ENCODE measurements at places on chromosomes 4 and X.
A peak's percentile ranks its signal among the peaks of the same experiment; 100 is the strongest.

DNA sequence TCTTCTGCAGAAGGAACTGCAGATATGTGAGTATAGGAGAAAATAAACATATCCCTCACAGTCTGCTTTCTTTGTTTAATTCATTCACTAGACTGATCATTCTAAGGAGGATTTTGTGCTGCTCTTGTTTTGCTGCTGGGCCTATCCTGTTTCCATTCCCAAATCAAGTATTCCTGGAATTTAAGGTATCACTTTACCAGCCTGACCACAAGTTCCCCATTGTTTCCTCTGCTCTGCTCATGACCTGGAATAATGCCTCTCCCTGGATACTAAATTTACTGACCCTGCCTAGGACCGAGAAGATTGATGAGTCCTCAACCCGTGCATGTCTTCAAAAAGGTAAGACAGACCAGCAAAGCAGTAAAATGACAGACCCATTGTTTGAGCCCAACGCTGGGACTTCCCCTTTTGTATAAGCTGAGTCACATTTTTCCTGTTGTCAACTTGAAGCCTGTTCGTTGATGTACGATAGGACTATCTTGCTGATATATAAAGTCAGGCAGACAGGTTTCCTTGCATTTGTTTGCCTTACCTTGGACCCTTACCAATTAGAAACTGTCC lies 85.5 kb upstream of the TET2 start:
- DNase-seq, result no peak

GRCh38 chr4:188377816-188378215 lies 238.6 kb downstream of the TRIML1 start:
- DNase-seq, result peak; percentile 39

- no peak for DNase-seq
Measured at GRCh38 chr4:100098011-100098545, 92.2 kb downstream of the DDIT4L start.

DNA sequence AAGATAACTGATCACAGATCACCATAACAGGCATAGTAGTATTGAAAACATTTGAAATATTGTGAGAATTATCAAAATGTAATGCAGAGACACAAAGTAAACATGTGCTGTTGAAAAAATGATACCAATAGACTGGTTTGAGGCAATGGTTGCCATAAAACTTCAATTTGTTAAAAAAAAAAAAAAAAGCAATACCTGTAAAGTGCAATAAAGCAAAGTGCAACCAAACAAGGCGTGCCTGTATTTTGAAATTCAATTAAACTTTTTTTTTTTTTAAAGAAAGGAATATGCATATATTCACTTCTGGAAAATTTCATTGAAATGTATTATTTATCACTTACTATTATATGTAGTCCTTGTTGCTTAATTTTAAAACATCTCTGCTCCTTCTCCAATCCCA lies 27.7 kb downstream of the TMEM154 start:
- DNase-seq, result no peak

- no peak for DNase-seq
Measured at GRCh38 chrX:74490247-74490646, 69.0 kb downstream of the SLC16A2 start.

- DNase-seq, result no peak
Measured at GRCh38 chr4:110156442-110156841, 42.0 kb downstream of the ELOVL6 start.

GRCh38 chr4:98199247-98199646 lies 56.0 kb upstream of the STPG2 start:
- DNase-seq, result no peak

- no peak for DNase-seq
Measured at GRCh38 chr4:4755306-4755705, 104.2 kb upstream of the MSX1 start.

DNA sequence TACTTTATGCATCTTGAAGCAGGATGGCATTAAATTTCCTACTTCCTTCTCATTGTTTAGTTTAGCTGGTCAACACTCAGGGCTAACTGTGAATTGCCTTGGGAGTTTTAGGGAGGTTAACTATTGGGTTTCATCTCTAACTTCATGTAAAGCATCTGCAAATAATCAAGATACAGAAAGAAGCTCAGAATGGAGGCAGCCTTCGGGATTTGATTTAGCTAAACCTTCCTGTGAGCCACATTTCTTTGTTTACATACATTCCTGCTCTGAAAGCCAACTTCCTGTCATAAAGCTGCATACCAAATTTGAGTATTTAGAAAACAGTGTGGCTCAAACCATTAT lies 131.7 kb upstream of the PCDH18 start:
- DNase-seq, result peak; percentile 53

DNA sequence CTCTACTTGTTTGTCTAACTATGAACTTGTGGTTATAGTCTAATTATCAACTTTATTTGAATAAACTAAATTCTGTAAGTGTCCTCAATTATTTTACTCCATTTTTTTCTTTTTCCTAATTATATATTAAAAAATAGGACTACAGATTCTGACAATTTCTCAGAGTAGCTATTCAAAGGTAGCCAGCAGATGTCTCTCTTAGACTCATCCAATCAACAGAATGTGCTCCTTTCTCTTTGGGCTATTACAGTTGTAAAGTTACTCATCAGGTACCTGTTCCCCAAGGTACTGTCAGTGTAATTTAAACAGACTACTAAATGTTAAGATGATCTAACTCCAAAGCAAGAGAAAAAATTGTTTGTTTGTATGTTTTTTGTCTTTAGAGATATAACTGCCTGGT lies 248.6 kb downstream of the PCDH18 start:
- DNase-seq, result no peak

- no peak for DNase-seq
Measured at GRCh38 chrX:154380153-154380552, 1.1 kb downstream of the EMD start.

- peak; percentile 74 for DNase-seq
Measured at GRCh38 chrX:104565791-104566680, at the start of gene IL1RAPL2. IL1RAPL2 (plus strand) TSS chrX:104566199.

DNA sequence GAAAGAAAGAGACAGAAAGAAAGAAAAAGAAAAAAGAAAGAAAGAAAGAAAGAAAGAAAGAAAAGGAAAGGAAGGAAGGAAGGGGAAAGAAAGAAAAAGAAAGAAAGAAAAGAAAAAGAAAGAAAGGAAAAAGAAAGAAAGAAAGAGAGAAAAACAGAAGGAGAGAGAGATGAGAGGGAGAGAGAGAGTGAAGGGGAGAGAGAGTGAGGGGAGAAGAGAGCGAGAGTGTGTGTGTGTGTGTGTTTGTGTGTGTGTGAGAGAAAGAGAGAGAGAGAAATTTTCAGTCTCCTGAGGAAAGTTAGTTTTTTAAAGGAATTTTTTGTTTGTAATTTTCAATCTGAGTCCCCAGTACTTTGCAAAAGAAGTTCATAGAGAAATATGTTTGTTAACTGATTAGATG lies 504.1 kb upstream of the POU3F4 start:
- no peak for DNase-seq

DNA sequence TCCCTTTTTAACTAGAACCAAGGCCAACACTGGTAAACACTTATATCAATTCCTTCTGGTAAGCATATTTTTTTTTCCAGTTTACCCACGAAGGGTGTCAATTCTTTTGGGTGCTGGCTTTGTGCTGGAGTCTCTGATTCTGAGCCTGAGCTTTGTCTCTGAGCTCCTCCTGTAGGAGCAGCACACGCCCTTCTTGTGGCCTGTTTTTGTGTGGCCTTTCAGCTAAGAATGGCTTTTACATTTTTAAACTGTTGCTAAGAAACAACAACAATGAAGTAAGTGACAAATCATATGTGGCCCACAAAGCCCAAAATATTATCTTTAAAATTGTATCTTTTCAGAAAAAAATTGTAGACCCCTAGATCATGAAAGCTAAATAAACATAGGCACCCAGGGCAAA lies 98.0 kb upstream of the TBC1D9 start:
- no peak for DNase-seq

DNA sequence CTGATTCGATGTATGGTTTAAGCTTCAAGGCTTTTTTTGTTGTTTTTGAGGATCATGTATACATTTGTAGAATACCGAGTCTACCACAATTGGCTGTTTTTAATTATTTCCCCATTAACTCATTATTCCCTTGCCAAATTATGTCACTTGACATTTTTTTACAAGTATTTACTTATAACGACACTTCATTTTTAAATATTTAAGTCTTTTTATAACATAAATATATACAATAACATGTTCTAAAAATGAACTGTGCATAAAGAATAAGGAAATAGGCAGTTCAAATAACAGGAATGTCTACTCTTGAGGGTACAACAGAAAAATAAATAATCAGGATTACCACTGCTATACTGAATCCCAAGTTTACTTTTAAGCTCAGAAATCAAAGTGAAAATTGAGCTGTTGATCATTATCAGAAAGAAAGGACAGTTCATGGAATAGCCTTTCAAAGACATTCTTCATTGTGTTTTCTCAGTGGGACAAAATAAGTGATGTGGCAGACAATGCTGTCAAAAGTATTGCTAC lies 627.5 kb downstream of the PCDH19 start:
- DNase-seq, result no peak

- DNase-seq, result no peak
Measured at GRCh38 chr4:92421920-92422319, 118.2 kb downstream of the GRID2 start.

DNA sequence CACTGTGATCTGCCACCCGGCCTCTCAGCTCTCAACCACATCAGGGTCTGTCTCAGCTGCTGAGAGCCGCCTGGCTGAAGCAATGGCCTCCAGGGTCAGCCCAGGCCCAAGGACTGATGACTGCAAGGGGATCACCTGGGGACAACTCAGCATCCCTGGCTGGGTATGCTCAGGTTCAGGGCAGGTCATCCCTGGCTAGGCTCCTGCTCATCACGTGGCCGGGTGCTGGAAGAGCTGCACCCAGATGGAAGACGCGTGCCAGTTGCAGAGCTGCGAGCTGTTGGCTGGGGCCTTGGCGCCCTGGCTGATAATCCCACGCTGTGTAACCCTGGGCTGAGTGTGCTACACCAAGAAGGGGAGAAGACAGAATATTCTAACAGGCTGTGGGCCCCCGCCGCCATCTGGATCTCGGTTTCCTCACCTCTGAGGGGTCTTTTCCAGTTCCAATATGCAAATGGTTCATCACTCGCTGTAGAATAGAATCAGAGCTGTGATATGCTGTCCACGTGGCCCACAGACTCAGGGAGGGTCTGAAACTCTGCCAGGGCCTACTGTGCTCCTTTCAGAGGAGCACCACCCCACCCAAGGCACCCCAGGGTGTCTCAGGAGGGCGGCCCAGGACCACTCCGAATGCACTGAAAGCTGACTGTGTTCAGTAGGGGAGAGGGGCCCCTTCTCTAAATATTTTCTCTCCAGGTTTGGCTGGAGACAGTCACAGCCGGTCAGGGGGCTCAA lies 338.8 kb downstream of the BCOR start:
- DNase-seq, result no peak

DNA sequence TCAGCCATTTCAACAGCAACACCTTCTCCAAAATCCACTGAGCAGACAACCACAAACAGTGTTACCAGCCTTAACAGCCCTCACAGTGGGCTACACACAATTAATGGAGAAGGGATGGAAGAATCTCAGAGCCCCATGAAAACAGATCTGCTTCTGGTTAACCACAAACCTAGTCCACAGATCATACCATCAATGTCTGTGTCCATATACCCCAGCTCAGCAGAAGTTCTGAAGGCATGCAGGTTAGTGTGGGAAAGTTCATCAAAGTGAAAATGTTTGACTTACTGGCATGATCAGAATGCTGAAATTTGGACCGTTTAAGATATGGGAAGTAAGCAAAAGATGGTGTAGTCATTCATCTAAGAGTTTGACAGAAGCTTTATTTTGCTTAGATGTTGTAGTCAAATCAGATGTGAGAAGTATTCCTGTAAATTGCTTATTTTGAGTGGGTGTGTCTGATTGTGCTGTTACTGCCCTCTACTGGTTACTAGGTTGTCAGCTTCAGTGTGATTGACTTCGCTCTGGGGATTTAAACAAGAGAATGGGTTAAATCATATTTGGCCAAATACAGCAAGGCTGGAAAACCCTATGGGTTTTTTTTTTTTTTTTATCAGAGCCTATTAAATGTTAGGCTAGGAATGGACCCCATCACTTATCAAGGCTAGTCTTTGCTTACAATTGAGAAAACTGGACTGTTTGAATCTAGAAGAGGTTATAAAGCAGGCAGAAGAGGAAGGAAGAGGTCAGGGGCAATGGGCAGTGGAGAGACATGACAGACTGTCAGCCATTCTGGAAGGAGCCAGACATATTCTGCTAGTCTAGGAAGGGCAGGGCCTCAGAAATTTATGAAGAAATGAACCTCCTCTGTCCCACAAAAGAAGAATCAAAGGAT lies 130.3 kb downstream of the DIPK2B start:
- DNase-seq, result no peak

- no peak for DNase-seq
Measured at GRCh38 chr4:34181311-34181841, 2062.9 kb downstream of the ARAP2 start.

GRCh38 chr4:110660755-110661154 lies 37.9 kb upstream of the PITX2 start:
- no peak for DNase-seq

DNA sequence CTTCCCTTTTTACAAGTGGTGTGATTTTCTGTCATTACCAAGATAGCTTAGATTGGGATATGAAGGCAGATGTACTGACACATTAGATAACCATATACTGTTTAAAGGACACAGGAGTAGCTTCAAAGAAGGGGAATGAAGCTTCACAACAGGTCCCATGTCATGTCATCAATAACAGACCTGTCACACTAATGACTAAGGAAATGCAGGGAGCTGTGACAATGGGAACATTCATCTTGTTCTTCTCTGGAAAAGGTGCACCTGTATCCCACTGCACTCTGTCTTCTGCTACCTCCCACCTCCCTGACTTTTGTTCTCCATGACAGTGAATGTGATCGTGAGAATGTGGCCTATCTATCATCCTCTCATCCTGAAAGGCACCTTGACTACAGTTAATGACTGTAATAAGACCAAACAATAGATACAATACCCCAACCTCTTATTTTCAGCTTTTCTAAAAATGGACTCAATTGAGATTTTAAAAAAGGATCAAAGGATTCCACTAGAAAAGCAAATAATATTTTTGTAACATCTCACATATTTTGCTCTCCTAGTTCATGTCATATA lies 472.5 kb downstream of the STPG2 start:
- peak; percentile 8 for DNase-seq

GRCh38 chr4:102604222-102604940 lies 103.2 kb downstream of the NFKB1 start:
- no peak for DNase-seq

DNA sequence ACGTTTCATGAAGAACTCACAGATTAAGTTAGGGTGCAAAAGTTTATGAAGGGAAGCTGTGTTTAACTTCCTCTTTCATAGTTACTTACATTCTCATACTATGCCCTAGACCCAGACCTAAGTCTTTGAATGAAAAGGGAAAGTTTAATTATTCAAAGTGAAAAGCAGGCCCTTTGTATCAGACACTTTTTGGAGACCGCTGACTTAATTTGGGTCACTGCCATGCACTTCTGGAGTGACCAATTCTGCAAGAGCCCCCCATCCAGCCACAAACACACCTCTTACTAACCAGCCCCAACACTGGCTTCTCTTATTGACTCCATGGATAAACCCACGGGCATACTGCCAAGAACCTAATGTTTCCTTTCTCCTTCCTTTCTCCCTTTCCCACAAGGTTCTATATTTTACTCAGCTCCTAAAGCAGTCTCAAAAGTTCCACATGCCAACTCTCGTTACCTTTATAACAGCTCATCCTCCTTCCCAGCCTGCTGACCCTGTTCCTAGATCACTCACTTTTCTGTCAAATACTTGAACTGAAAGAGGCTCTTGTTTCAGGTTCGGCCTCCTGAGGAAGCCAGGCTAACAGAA lies 34.5 kb downstream of the ABCE1 start:
- DNase-seq, result no peak
